ENCODE measurements at places on chromosomes 6 and 20.

- DNase-seq: no peak
Measured at GRCh38 chr6:165091121-165091785, 218.2 kb downstream of the C6orf118 start.

DNA sequence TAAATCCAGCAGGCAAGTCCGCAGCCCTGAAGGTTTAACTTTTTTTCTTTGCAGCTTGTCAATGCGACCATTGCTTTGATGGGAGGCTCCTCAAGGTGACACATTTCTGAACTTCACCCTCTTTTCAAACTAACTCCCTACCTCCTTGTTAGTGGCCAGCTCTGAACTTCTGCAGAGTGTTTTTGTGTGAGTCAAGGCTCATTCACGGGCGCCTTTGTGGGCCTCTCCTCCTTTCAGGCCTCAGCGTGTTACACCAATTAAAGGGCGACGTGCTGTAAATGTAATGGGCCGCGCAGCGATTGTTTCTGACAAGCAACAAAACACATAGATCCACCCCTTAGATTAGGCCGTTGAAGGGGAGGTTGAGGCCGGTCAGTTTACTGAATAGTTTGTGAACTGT, 45.5 kb upstream of the NR2E1 start:
- DNase-seq: no peak

DNA sequence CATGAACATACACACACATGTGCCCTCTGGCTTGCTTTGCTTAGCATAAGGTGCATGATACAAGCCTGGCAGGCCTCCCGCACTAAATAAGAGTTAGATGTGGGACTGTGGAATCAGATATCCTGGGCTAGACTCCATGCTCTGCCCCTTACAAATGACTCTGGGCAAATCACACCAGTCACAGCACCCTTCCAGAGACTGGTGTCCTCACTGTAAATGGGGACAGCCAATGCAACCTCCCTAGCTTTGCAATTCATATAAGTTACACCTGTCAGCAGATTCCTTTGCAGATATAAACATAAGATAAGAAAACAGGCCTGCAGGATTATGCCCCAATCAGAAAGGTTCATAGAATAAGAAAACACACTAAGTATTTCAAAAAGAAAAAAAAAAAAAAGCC, 174.1 kb downstream of the PTPRT start:
- DNase-seq: no peak

DNA sequence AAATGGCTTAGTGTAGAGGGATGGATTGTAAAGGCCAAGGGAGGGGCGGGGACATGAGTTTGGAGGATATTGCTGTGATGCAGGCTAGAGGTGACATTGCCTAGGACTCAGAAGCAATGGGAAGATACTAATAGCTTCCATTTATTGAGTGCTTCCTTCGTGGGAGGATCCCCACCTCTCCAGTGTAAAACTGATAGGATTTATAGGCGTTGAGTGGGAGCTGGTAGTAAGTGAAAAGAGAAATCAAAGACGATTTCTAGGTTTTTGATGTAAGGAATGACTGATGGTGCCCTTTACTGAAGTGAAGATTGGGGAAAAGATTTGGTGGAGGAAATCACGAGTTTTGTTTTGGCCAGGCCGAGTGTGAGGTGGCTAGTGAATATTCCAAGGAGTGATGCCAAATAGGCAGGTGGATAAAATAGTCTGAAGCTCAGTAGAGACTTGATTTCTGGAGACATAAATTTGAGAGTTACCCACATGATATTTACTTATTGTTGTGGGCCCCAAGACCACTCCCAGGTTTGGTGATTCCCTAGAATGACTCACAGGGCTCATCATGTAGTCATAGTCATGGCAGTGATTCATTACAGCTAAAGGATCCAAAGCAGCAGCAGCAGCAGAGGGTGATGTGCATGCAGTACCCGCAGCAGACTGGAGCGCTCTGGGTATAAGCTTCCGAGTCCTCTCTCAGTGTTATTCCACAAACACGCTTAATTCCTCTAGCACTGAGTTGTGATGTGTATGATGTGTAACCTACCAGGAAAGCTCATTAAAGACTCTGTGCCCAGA, 10.2 kb downstream of the RPRD1B start:
- DNase-seq: no peak

- no peak for DNase-seq
Measured at GRCh38 chr20:59514554-59514953, 89.8 kb upstream of the PHACTR3 start.

DNA sequence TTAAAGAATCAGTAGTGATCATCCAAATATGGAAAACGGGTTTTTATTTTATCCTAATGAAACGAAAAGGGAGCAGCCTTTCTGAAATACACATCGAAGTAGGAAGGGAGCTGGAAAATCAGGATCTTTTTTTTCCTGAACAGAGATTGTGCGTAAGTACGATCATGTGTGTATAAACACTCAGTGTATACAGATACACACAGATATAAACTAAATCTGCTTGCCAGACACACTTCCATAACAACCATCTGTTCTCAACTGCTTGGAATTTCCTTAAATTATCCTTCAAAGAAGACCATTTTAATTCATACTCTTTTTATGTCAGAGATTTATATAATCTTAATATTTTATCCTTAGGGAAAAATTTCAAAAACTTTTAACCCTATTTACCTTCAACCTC, 110.7 kb downstream of the CHD6 start:
- no peak for DNase-seq

GRCh38 chr6:131124336-131125071, 10.8 kb upstream of the AKAP7 start:
- no peak for DNase-seq

- DNase-seq: no peak
Measured at GRCh38 chr20:38628580-38629470, 27.2 kb downstream of the ARHGAP40 start.

DNA sequence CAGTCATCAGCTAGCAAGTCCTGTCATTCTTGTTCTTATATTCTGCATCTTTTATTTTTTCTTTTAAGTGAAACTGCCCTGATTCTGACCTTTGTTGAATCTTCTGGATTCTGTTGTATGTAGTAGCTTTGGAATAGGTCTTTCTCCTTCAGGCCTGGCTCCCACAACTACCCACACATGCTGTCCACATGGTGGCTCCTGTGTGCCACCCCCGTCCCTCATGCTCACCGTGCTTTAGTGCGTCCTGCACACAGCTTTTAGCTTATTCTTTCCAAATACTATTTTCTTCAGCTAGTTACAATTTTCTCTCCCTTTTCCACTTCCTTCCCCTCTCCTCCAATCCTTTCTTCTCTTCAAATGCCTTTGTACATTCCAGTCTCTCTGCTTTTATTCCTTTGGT, 61.8 kb downstream of the CTNNBL1 start:
- DNase-seq: no peak
